ENCODE measurements at places on chromosomes 1 and 21.

GRCh38 chr1:43705982-43706597, 1.2 kb upstream of the ST3GAL3 start:
- no peak for DNase-seq

GRCh38 chr1:87941337-87941946, 612.8 kb downstream of the LMO4 start:
- DNase-seq = no peak

DNA sequence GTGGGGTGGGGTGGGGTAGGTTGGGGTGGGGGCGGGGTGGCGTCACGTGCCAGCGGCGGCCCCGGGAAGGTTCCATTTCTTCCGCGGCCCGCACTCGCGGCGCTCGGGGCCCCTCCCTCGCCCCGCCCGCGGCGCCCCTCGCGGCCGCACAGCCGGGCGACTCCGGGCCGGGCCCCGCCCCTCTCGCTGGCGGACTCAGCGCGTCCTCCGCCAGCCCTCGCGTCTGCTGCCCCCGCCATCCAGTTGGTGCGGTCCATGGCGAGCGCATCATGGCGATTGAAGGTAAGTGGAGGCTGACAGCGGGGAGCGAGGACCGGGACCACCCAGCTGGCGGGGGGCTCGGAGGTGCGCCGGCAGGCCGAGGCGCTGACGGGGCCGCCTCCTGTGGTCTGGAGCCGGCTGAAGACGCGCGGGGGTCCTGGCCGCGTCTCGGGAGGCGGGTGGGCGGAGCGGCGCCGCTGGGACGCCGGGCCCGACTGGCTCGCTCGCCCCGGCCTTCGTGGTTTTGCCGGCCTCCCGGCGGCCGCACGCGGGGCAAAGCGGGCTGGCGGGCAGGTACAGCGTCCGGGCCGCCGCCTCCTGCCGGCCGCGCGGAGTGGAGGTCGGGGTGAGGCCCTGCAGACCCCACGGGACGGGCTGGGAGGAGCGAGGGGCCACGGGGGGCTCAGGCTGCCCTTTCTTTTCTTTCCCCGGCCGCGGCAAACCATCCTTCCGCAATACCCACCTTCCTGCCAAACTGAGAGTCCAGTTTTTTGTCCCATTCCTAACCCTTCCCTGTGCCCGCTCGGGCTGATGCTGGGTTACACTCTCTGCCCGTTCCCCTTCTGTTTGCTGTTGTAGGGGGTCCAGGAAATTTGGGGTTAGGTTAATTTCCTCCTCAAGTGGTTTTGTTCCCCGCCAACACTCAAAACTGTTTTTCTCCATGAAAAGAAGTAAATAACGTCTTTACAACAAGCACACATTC, at the start of gene SYT14:
Gene SYT14, plus strand, starts transcription at position 222 of the 964 bp plus-strand sequence. Its CDS starts 48 bp downstream, at position 270.
- peak; percentile 67 for DNase-seq

- DNase-seq = no peak
These were observed 66.8 kb downstream of the COL24A1 start for GRCh38 chr1:86089765-86090164.

GRCh38 chr1:181205901-181206300, 117.4 kb downstream of the IER5 start:
- no peak for DNase-seq

DNA sequence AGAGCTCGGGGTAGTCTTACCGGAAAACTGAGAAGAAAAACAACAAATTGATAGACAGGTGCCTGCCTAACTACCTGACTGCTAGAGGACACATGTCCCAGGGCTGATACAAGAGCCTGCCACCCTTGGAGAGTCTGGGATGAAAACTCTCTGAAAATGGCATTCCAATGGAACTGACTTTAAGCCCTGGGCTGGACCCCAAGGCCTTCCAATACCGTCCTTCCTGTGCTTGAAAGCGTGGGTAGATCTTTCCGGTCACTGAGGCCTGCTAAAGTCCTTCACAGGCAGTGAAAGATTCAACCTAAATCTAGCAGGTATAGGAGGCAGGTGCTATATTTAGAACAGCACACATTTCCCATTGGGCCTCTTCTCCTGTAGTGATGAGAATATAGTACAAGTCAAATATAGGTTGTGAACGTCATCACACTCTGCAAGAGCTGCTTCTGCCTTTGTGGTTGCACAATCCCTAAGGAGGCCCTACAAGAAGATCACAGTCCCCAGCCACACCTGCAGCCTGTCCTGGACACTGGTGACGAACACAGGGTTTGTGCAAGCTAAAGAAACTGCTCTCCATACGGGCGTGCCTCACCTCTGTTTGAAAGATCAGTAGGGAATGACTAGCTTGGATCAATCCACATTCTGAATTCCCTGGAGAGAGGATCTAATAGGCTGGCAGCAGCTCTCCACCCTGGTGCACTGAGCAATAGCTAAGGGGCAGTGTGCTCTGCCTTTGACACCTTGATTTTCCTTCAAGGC, 876 bp upstream of the CHML start:
- no peak for DNase-seq

DNA sequence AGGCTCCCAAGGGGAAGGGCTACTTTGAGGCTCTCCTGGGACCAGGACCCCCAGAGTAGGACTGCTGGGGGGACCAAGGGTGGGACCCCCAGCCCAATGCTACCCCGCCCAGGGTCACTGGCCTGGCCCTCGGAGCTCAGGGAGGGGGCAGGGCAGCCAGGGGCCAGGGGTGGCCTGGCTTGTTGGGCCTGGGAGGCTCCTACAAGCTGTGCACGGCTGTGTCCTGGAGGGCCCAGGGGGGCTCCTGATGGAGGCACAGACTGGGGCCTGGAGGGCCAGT, 2.2 kb downstream of the HES4 start:
- no peak for DNase-seq

DNA sequence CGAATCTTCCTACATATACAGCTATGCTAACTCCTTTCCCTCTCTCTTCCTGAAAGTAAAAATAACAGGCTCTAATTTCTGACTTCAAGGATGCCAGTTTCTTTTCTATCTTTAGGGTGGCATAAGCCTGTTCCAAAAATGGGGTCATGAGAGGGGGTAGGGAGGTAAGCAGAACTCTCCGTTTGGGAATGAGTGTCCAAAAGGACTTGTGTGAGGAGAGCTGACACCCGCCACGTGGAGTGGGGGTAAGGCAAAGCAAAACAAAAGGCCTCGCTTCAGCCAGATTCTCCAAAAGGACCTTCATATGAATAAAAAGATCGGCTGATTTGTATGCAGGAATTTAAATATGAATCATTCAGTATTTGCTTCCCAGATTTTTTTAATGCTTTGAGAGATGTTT, 28.6 kb downstream of the PLPPR4 start:
- DNase-seq = peak; percentile 6

DNA sequence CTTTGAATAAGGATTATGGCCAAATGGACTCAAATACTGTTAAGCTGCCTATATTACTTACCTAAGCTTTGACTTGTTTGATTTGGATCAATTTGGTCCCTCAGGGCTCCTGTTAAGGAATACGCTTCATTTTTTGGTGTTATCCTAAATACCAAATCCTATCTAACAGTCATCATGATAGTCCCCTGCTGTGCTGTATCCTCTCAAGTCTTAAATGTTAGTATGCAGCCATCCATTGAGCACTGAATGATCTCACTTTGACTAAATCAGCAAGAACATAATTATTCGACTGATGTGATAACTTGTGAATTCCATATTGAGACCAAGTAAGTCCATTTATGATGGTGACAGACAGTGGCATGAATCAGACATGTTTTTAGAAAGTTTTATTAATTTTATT, 53.1 kb upstream of the ATF3 start:
- no peak for DNase-seq

All from EH (cell line).